Central memory CD8-positive, alpha-beta T cell (primary cell): ENCODE measurements at places on chromosomes 12 and 14.

DNA sequence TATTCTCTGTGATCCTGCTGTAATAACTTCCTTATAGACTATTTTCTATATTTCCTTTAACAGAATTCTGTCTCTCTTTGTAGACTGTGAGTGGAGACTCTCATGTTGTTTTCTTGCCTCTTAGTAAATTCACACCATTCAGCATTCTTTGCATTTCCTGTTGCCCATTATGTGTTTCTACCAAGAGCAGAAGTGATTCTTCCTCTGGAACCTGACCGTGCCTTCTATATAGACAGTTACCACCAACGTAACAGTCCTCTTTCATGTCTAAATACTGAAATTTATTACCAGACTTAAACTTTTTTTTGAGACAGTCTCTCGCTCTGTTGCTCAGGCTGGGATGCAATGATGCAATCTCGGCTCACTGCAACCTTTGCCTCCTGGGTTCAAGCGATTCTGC lies 31.1 kb downstream of the METAP2 start:
- no peak overlapping the region for H3K4me3 ChIP-seq
- peaks cover 11% of the 10 kb centered on the region for H3K4me1 ChIP-seq
- no peak for DNase-seq
- H3K36me3 ChIP-seq = peaks cover 58% of the 10 kb centered on the region

- DNase-seq = no peak
- no peak overlapping the region for H3K27ac ChIP-seq
- H3K27me3 ChIP-seq = no peaks in the 10 kb centered on the region
- no peaks in the 10 kb centered on the region for H3K36me3 ChIP-seq
- no peak overlapping the region for H3K4me3 ChIP-seq
Observed at GRCh38 chr12:99381992-99382391, 265.6 kb upstream of the GARIN6 start.

GRCh38 chr12:24668563-24668962 lies 280.3 kb downstream of the BCAT1 start:
- H3K27me3 ChIP-seq = peaks cover 20% of the 10 kb centered on the region
- H3K27ac ChIP-seq = no peak overlapping the region
- no peaks in the 10 kb centered on the region for H3K36me3 ChIP-seq
- no peak overlapping the region for H3K4me3 ChIP-seq
- no peaks in the 10 kb centered on the region for H3K4me1 ChIP-seq

DNA sequence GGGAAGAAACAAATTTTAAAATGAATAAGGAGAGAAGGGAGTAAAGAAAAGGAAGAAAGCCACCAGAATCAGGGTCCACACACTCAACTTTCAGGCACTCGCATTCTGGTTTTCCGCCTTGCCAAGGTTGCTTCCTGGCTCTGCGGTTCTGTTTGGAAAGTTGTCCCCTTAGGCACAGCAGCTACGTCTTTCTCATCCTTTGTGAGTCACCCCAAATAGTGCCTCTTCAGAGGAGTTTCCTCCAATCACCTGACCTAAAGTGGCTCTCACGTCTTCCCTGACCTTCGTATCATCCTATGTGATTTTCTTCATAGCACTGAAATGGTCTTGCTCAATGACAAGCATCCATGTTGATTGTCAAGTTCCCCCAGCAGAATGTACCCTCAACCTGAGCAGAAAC lies 99.5 kb upstream of the TMCC3 start:
- H3K4me3 ChIP-seq = no peak overlapping the region
- peaks cover 41% of the 10 kb centered on the region for H3K27me3 ChIP-seq
- peaks cover 2% of the 10 kb centered on the region for H3K36me3 ChIP-seq
- no peak for DNase-seq
- no peaks in the 10 kb centered on the region for H3K4me1 ChIP-seq

GRCh38 chr14:20679907-20680306 lies 4.5 kb upstream of the RNASE4 start:
- H3K36me3 ChIP-seq = no peaks in the 10 kb centered on the region
- H3K27me3 ChIP-seq = no peaks in the 10 kb centered on the region
- H3K4me3 ChIP-seq = no peak overlapping the region
- H3K4me1 ChIP-seq = no peaks in the 10 kb centered on the region

GRCh38 chr14:51317373-51317772 lies 77.3 kb downstream of the TMX1 start:
- no peak overlapping the region for H3K4me3 ChIP-seq
- H3K27ac ChIP-seq = no peak overlapping the region

- H3K36me3 ChIP-seq = peaks cover 33% of the 10 kb centered on the region
- peak within 1 kb of the TSS; percentile 91 for H3K4me3 ChIP-seq
- H3K27me3 ChIP-seq = no peaks in the 10 kb centered on the region
- H3K27ac ChIP-seq = peak within 1 kb of the TSS; percentile 94
Observed at GRCh38 chr12:48925304-48926011, at the start of gene FKBP11. TSS of gene FKBP11 (minus strand) at chr12:48925492. CDS start at chr12:48925428, 64 bp downstream.

DNA sequence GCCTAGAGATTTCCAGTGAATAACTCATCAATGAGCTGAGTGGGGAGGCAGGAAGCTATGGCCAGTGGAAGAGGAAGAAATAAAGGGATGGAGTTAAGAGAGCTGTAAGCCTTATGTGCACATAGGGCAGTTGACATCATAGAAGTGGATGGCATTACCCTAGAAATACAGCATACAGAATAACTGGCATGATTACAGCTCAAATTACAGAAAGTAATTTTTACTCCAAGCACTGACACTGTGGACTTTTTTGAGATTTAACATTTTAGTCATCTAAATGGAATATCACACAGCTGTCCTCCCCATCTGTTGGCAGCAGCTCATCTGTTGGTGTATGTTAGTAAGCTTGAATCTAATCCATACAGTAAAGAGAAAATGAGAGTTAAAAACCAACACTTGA lies 5.4 kb upstream of the IPO8 start:
- no peak for DNase-seq
- H3K4me3 ChIP-seq = no peak overlapping the region
- H3K36me3 ChIP-seq = no peaks in the 10 kb centered on the region
- no peak overlapping the region for H3K27ac ChIP-seq
- peaks cover 4% of the 10 kb centered on the region for H3K4me1 ChIP-seq

DNA sequence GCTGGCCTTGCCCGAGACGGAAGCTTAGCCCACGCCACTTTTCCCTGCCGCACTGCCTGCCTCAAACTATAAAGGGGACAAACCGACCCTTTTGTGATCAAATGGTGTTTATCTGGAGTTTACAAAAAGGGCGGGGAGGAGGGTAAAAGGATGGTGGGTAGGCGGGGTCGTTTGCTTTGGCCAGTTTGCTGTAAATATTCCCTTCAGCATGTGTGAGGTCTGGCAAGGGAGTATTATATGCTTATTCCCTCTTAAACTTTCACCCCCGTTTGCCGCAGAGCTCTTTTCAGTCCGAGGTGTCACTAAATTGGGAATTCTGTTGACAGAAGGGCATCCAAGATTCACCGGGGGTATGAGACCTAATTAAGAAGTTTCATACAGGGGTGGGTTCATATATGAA lies 3.8 kb upstream of the TBX3 start:
- H3K4me1 ChIP-seq = peaks cover 16% of the 10 kb centered on the region
- H3K27me3 ChIP-seq = peaks cover 98% of the 10 kb centered on the region
- H3K36me3 ChIP-seq = peaks cover 6% of the 10 kb centered on the region
- H3K27ac ChIP-seq = no peak overlapping the region

DNA sequence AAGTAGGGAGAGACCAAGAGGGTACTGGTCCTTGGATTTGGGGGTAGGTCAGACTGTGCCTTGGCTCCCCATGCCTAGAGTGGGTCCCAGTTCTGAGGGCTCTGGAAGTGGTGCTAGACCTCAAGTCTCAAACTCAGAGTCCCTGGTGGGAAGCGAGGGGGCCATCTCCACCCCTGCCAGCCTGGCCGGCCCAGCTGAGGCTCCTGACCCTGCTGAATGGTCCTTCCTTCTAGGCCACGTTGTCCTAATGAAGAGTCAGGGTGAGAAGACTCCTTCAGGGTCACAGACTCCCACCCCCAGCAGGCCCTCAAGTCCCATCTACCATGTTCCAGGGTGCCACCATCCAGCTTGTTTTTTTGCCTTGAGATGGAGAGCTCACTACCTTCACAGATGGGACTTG lies 12.9 kb downstream of the SERPINA6 start:
- no peak overlapping the region for H3K27ac ChIP-seq
- peaks cover 19% of the 10 kb centered on the region for H3K27me3 ChIP-seq
- H3K4me1 ChIP-seq = no peaks in the 10 kb centered on the region
- no peaks in the 10 kb centered on the region for H3K36me3 ChIP-seq

DNA sequence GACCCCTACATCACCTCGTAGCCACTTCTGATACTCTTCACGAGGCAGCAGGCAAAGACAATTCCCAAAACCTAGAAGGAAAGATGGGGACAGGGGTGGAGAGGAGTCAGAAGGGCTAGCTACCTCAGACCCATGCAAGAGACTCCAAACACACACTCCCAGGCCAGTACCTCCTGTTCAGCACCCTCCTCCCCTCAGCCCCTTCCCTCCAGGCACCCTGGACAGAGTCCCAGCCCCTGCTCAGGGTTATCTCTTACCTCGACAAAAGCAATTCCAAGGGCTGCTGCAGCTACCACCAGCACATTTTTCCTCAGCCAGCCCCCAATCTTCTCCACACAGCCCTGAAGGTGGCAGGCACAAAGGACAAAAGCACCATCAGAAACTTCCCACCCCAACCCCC lies 3.3 kb downstream of the CD63 start:
- no peak for DNase-seq
- H3K27me3 ChIP-seq = no peaks in the 10 kb centered on the region
- H3K36me3 ChIP-seq = peaks cover 16% of the 10 kb centered on the region
- no peak overlapping the region for H3K4me3 ChIP-seq
- peak overlapping the region; percentile 55 for H3K27ac ChIP-seq

- H3K36me3 ChIP-seq = peaks cover 16% of the 10 kb centered on the region
- peak overlapping the region; percentile 95 for H3K27ac ChIP-seq
- no peak for DNase-seq
Observed at GRCh38 chr14:65413739-65414045, 1.2 kb downstream of the FUT8 start.

- peaks cover 29% of the 10 kb centered on the region for H3K36me3 ChIP-seq
- no peaks in the 10 kb centered on the region for H3K27me3 ChIP-seq
- no peaks in the 10 kb centered on the region for H3K4me1 ChIP-seq
- H3K27ac ChIP-seq = no peak overlapping the region
- DNase-seq = no peak
- no peak overlapping the region for H3K4me3 ChIP-seq
Observed at GRCh38 chr14:34956931-34957330, 25.9 kb upstream of the SRP54 start.

GRCh38 chr14:85573406-85573805 lies 43.5 kb downstream of the FLRT2 start:
- no peaks in the 10 kb centered on the region for H3K27me3 ChIP-seq
- H3K4me1 ChIP-seq = no peaks in the 10 kb centered on the region
- no peak for DNase-seq
- H3K4me3 ChIP-seq = no peak overlapping the region
- H3K36me3 ChIP-seq = no peaks in the 10 kb centered on the region
- no peak overlapping the region for H3K27ac ChIP-seq

GRCh38 chr14:74392616-74393570 lies 33.1 kb downstream of the SYNDIG1L start:
- DNase-seq = no peak
- peaks cover 67% of the 10 kb centered on the region for H3K27me3 ChIP-seq
- H3K4me3 ChIP-seq = no peak overlapping the region
- no peaks in the 10 kb centered on the region for H3K4me1 ChIP-seq
